IPS DF 19.7 (cell line): ENCODE measurements at places on chromosomes 6 and 20.

- DNase-seq, result no peak
Measured at GRCh38 chr6:6891125-6891721, 216.5 kb upstream of the RREB1 start.

GRCh38 chr6:33298773-33299236 lies at the start of gene RGL2:
Gene RGL2, minus strand, starts transcription at chr6:33298942. Its CDS starts 332 bp downstream, at chr6:33298610.
- no peak for DNase-seq

GRCh38 chr20:11766961-11767360 lies 150.7 kb upstream of the BTBD3 start:
- DNase-seq, result peak; percentile 78

- no peak for DNase-seq
Measured at GRCh38 chr20:48377940-48378339, 449.9 kb downstream of the PREX1 start.

- DNase-seq, result no peak
Measured at GRCh38 chr20:64005394-64005793, 24.5 kb downstream of the PRPF6 start.

DNA sequence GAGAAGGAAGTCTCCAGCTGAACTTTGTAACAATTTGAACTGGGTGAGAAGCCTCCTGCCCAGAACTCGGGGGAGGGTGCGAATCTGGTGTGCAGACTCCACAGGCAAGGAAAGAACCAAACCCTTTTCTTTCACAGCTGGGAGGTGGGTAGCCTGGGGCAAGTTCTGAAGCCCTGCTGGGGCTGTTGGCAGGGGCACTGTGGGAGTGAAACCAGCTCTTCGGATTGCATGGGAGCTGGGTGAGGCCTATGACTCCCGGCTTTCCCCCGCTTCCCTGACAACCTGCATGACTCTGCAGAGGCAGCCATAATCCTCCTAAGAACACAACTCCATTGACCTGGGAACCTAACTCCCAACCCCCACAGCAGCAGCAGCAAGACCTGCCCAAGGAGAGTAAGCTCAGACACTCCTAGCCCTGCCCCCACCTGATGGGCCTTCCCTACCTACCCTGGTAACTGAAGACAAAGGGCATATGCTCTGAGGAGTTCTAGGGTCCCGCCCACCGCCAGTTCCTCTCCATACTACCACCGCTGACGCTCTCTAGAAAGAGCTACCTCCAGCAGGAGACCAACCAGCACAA lies 37.5 kb downstream of the SOD2 start:
- DNase-seq, result no peak

GRCh38 chr20:19830211-19830785 lies 72.2 kb downstream of the RIN2 start:
- no peak for DNase-seq

- no peak for DNase-seq
Measured at GRCh38 chr6:166400181-166400580, 17.4 kb upstream of the MPC1 start.

- DNase-seq, result peak; percentile 76
Measured at GRCh38 chr20:46004889-46005473, 3.7 kb upstream of the MMP9 start.

- DNase-seq, result no peak
Measured at GRCh38 chr20:47355489-47356219, 845 bp downstream of the ZMYND8 start.

- DNase-seq, result no peak
Measured at GRCh38 chr6:107132330-107132954, 17.1 kb upstream of the BEND3 start.

- DNase-seq, result no peak
Measured at GRCh38 chr6:710601-711571, 17.9 kb upstream of the EXOC2 start.

- DNase-seq, result peak; percentile 40
Measured at GRCh38 chr6:28281288-28282064, at the start of gene PGBD1. Gene PGBD1, plus strand, starts transcription at chr6:28281572. Its CDS starts 2,242 bp downstream, at chr6:28283814.

DNA sequence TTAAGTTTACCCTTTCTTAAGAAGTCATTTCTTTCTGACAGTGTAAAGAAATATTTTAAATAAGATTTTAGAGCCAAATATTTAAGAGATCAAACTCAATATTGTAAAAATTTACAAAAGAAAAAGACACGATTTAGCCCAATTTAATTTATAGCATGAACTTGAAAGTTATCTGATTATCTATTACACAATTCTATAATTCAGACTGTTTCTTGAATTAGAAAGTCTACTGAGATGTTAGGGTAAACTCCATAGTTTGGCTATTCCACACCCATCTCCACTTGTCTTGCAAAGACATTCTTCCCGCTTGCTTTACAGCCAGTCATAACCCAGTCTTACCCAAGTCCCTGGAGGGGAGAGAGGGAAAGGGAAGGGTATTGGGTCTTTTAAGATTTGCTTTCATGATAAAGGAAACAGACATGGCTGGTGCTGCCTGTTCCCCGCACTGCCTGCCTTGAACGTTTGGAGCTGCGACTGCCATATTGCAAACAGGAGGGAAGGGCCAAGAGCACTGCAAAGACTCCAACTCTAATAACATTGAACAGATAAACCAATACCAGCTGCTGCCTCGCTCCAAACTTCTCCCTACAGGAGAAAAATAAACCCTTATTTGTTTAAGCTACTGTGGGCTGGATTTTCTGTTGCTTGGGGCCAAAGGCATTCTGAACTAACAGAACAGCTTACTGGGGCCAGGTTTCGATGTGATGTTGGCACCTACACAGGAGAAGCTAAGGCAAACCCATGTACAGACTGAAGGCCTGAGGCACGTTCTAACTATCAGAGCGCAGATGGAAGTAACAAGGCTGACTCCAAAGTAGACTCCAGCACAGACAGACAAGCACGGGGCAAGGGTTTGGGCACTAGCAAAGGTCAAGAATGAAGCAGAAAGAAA lies 552.3 kb upstream of the JARID2 start:
- no peak for DNase-seq

GRCh38 chr6:170186006-170186935 lies 104.6 kb downstream of the DLL1 start:
- DNase-seq, result no peak

GRCh38 chr6:444653-445275 lies 53.2 kb downstream of the IRF4 start:
- DNase-seq, result no peak

DNA sequence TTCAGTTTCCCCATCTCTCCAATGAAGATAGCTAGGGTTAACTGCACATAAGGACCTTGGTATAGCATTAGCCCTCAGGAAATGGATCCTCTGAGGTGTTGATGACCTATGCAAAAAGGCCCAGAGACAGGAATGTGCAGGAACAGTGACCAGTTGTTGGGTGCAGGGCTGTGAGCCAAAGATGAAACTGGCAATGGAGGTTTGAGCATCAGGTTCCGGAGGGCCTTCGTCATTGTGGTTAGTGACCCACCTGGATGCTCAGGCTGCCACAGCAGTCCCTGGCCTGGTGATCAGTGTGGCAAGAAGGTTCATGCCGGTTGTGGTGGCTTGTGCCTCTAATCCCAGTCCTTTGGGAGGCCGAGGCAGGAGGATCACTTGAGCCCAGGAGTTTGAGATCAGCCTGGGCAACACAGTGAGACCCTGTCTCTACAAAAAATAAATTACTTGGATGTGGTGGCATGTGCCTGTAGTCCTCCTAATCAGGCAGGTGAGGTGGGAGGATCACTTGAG lies 43.7 kb downstream of the TM9SF4 start:
- DNase-seq, result no peak

DNA sequence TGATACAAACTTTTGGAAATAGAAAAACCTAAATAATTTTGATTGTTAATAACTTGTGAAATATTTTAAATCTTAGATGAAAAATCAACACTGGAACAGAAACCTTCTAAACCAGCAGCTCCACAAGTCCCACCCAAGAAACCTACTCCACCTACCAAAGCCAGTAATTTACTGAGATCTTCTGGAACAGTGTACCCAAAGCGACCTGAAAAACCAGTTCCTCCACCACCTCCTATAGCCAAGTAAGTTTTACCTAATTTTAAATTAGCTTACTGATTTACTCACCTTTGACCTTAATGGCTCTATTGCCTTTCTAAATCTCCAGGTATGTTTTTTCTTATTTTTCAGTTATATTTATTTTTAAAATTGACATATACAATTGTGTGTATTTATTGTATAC lies 102.6 kb upstream of the ADGRF4 start:
- DNase-seq, result no peak

DNA sequence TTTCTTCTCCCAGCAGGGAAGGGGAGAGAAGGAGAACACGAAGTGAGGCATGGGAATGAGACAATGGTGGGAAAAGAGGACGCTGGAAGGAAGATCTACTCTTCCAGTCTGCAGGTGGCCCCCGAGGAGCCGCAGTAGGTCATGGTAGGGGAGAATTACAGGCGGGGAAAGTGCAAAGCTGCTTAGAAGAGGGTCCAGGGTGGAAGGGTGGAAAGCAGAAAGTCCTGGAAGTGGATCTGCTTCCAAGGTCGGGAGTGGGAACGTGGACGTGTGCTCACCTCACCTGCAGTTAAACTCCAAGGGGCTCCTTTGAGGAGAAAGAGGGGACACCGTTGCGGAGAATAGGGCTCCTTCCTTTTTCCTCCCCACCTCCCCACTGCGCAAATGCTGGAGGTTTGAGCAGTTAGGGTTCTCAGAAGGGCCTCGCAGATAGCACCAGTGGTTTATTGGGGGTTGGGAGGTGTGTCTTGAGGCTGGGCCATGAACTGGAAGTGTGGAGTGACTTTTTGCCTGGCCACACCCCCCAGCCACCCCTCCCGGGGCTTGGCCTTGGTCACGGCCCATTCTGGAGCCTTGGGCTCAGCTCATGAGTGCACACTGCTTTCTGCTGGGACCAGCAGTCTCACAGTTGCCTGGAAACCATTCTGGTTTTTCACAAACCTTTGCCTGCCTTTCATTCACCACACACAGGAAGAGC lies 100.4 kb upstream of the MLN start:
- no peak for DNase-seq

DNA sequence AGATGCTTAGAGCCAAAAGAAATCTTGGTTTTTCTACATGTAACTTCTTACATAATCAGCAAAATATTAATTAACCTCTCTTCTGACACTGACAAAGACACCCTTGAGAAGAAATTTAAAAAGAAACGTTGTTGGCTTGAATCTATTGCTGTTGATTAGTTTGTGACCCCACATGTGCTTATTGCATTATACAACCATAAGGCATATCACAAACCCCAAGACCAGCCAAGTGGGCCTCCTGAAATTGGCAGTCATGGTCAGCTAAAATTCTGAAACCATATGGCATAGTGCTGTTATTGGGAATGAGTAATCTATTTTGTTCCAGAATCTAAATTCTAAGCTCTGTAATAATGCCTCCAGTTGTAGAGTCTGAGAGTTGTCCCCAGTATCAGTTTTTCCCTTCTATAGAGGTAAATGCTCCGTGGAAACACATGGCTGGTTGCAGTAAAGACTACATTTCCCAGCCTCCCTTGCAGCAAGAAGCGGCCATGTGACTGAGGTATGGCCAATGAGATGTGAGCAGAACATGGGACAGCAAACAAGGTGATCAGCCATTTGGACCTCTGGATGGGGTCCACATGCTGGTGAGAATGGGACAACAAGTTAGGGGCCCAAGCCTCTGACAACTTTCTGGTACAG lies 42.3 kb upstream of the PTPN1 start:
- DNase-seq, result peak; percentile 52

- no peak for DNase-seq
Measured at GRCh38 chr6:148538261-148539190, 195.9 kb downstream of the SASH1 start.

DNA sequence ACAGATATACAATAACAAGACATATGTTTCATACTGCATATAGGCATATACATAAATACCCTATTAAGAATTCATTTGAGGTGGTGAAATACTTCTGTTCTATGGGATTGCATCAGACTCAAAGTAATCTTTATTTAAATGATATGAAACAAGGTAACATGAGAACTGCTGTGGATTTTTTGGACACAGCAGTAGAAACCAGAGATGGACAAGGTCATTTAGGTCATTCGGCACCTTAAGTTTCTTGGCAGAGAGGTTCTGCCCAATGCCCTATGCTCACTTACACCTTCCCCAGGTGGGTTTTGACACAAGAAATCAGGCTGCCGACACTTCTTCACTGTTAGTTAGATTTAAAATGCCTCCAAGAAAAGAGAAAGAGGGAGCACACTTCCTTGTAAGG lies 43.9 kb upstream of the RBM24 start:
- DNase-seq, result no peak
